Astrocyte of the hippocampus (primary cell): ENCODE measurements at places on chromosomes 12 and 14.

- DNase-seq, result no peak
Observed at GRCh38 chr14:98368221-98368620, 903.8 kb downstream of the BCL11B start.

DNA sequence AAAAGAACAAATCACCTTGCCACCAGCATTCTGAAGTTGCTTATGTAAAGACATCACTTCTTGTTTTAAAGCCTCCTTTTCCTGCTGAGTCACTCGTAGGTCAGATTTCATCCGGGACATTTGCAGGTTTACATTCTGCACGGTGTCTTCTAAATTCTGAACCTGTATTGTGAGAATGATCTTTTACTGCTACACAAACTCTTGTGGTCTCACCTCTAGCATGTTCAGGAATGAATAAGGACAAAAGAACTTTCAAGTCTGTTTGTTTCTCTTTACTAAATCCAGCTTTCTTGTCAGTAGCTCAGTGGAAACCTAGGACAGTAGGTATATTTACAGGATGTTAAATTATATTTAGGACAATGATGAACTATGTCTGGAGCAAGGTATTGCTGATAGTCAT lies 73.5 kb upstream of the SAV1 start:
- DNase-seq, result peak; percentile 39

- no peak for DNase-seq
Observed at GRCh38 chr14:51356381-51356780, 116.3 kb downstream of the TMX1 start.

DNA sequence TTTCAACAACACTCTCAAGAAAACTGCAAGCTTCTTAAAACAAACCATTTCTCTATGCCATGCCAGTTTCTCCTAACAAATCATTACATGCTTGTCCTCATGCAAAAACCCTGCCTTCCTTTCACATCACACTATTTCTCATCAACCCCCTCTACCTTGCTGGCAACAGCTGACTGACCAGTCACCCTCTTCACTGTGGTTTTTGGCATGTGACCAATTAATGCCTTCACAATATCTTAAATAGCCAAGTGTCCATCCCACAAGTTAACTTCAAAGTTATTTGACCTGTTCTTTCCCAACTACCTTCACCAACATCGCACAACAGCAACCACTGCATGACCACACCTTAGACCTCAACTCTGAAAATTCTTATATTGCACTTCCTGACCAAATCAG lies 159.6 kb downstream of the CEP128 start:
- DNase-seq, result peak; percentile 32

- no peak for DNase-seq
Observed at GRCh38 chr12:57547288-57548012, 458 bp upstream of the DCTN2 start.

DNA sequence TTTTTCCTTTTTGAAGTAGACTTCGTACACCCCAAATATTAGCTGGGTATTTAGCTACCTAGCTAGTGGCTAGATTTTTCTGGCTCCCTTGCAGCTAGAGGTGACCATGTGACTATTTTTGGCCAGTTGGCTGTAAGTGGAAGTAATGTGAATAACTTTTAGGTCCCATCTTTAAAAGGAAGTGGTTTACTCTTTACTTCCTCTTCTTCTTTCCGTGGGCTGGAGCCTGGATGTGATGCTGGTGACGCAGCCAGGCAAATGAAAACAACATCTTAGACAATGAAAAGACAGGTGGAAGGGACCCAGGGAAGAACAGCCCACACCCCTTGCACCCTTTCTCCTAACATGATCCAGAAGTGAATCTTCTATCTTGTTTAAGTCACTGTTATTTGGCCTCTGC lies 245.5 kb downstream of the ATP23 start:
- no peak for DNase-seq

GRCh38 chr14:56027421-56027820 lies 90.8 kb upstream of the PELI2 start:
- no peak for DNase-seq

DNA sequence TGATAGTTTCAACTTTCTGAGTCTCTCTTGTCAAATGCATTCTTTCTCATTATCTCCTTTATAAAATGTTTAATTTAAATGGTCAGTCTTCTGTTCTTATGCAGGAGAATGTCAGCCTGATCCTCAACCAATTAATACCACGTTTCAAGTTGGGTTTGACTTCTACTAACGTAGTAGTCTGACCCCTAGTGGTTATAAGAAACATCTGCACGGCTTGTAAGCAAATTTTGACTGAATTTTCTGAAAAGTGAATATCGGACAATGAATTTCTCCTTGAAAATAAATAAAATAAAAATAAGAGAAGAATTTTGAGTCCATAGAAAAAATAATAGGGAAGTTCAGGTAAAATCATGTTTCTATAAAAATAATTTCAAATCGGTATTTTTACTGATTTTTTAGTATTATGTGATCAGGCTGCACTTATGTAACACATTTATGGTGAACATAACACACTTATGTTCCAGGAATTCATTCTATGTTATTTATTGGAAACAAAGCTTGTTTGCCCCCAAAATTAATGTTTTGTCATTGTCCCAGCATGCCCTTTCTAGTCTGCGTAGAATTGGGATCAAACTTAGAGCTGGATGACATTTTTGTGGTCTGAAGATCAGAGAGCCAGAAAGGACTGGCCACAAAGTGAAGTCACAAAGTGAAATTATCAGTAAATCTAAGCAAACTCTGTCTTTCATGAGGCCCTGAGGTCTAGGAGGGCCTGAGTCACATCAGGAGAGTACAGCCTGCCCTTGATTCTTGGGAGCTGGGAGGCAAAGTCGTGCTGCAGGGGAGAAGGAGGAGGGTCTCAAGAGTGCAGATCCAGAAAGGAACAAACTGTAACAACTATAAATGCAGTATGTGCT lies 101.2 kb upstream of the STXBP6 start:
- peak; percentile 87 for DNase-seq

GRCh38 chr12:12734054-12734453 lies 16.9 kb downstream of the CDKN1B start:
- no peak for DNase-seq
